ENCODE measurements at places on chromosomes 16 and 17.

DNA sequence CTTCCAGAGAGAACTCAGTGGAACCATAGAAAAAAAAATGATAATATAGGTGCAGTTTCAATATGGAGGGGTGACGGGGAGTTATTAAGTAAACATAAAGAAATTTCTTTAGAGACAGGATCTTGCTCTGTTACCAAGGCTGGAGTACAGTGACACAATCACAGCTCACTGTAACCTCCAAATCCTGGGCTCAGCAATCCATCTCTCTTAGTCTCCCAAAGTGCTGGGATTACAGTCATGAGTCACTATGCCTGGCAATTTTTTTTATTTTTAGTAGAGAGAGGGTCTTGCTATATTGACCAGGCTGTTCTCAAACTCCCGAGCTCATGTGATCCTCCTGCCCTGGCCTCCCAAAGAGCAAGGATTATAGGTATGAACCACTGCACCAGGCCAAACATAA lies 48.8 kb downstream of the NLRC5 start:
- H3K4me1 ChIP-seq: peaks cover 86% of the 10 kb centered on the region
- peak overlapping the region; percentile 99 for H3K27ac ChIP-seq
- H3K36me3 ChIP-seq: no peaks in the 10 kb centered on the region
- DNase-seq: no peak
- no peaks in the 10 kb centered on the region for H3K27me3 ChIP-seq

- H3K4me1 ChIP-seq: no peaks in the 10 kb centered on the region
- no peak overlapping the region for H3K4me3 ChIP-seq
- no peaks in the 10 kb centered on the region for H3K36me3 ChIP-seq
- no peak overlapping the region for H3K27ac ChIP-seq
- DNase-seq: no peak
Observed at GRCh38 chr17:79620207-79621038, 9.6 kb upstream of the RBFOX3 start.

DNA sequence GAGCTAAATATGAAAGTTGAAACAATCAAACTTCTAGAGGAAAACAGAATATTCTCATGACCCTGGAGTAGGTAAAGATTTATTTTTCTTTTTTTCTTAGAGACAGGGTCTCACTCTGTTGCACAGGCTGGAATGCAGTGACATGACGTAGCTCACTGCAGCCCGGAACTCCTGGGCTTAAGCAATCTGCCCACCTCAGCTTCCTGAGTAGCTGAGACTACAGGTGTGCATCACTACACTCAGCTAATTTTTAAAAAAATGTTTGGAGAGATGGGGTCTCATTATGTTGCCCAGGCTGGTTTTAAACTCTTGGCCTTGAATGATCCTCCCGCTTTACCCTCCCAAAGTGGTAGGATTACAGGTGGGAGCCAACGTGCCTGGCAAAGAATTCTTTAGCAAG lies 15.5 kb downstream of the IKZF3 start:
- H3K4me3 ChIP-seq: no peak overlapping the region
- H3K27me3 ChIP-seq: no peaks in the 10 kb centered on the region
- H3K27ac ChIP-seq: peak overlapping the region; percentile 51

DNA sequence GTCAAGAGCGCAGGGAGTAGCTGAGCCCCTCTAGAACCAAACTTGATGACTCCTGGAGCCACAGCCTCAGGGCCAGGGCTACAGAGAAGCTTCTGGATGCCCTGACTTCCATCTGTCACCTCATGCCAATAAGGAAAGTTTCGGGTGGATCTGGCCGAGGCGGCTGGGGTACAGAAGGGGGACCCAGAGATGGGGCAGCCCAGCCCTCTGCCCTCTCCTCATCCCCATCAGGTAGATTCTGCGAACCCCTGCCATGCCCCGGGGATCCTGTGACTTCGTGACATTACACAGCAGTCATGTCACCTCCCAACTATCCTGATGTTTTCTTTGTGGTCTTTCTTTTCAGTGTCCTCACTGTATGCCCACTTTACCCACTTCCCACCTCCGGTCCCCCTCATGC lies 114.4 kb downstream of the CCDC182 start:
- H3K36me3 ChIP-seq: peaks cover 50% of the 10 kb centered on the region
- peaks cover 61% of the 10 kb centered on the region for H3K4me1 ChIP-seq
- peak overlapping the region; percentile 97 for H3K27ac ChIP-seq
- no peak for DNase-seq
- no peak overlapping the region for H3K4me3 ChIP-seq

- H3K36me3 ChIP-seq: no peaks in the 10 kb centered on the region
- no peaks in the 10 kb centered on the region for H3K4me1 ChIP-seq
- H3K27me3 ChIP-seq: no peaks in the 10 kb centered on the region
- no peak overlapping the region for H3K4me3 ChIP-seq
Observed at GRCh38 chr17:34639706-34640425, 60.5 kb downstream of the TMEM132E start.

DNA sequence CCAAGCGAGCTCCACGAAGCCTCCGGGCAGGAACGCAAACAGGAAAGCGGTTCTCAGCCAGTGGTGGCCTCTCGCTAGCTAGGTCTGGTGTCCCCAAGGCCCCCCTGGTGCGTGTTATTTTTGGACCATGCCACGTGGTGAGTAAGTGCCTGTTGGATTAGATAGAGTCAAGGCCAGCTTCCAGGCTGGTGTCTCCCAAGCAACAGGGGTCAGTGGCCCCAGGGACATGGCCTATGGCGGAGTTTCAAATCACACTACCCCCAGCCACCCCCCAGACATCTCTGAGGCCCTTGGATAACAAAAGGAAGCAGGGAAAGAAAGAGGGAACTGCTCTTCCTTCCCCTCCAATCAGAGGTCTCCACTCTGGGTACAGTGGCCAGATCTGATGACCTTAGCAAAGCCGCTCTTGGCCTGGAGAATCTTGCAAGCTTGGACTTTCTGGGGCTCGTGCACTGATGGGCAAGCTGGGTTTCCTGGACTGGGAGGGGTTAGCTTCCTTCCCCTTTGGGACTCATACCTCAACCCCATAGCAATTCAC lies 58.2 kb downstream of the MAF start:
- no peak for DNase-seq
- no peaks in the 10 kb centered on the region for H3K27me3 ChIP-seq
- no peaks in the 10 kb centered on the region for H3K4me1 ChIP-seq
- no peak overlapping the region for H3K27ac ChIP-seq
- no peak overlapping the region for H3K4me3 ChIP-seq
- H3K36me3 ChIP-seq: no peaks in the 10 kb centered on the region

DNA sequence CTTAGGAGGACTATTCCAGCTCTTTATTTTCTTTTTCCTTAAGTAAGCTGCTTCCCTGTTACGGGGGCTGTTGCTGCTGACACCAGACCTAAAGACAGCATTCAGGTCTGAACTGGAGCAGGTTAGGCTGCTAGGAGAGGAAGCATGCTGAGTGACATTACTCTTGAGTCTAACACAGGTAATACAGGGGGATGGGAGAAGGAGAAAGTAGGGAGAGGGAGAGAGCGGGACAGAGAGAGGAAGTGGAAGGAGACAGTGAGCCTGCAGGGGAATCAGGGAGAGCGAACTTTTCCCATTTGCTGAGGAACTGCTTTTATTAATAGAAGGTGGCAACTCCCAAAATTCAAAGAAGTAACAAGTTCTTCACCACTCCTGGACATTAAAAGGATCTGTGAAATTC lies 130.9 kb downstream of the PARN start:
- 0 out of 2 replicates have a peak overlapping the region, but pooled peaks have one; percentile 20 for H3K27ac ChIP-seq
- no peak for DNase-seq

- H3K4me3 ChIP-seq: no peak overlapping the region
- no peak overlapping the region for H3K27ac ChIP-seq
- H3K27me3 ChIP-seq: no peaks in the 10 kb centered on the region
- no peak for DNase-seq
- H3K36me3 ChIP-seq: no peaks in the 10 kb centered on the region
- no peaks in the 10 kb centered on the region for H3K4me1 ChIP-seq
Observed at GRCh38 chr16:54286090-54286365, 559 bp downstream of the IRX3 start.

- no peaks in the 10 kb centered on the region for H3K36me3 ChIP-seq
- no peak overlapping the region for H3K27ac ChIP-seq
- H3K4me3 ChIP-seq: no peak overlapping the region
Observed at GRCh38 chr17:29113334-29113733, 66.9 kb downstream of the MYO18A start.

DNA sequence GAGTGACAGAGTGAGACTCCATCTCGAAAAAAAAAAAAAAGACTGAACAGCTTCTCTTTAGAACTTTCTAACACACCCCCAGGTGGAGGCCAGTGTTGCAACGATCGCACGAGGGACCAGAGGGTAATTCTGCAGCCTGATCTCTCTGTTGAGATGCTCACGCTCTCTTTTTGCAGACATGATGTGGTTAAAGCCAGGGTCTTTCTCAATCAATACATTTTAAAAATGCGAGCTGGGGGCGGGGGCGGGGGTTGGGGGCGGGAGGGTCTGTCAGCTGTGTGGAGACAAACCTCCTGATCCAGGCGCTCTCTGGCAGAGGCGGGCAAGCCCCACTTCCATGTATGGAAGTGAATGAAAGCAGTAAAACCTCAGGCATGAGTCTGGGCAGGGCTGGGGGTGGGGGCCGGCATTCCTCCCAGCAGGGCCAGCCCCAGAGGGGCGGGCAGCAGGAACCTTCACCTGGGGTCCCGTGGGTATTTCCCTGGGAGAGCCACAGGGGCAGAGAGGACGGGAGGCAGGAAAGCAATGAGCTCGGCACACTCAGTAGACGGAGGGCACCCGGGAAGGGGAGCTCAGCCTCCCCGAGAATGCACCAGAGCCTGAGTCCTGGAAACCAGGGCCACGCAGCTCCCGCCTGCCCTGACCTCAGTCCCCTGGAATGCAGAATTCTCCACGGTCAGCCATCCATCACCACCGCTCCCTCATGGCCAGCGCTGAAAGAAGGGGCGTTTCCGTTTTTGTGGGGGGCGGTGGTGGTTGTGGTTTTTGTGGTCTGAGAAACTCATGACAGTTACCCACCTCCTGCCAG lies 28.0 kb downstream of the NXN start:
- no peak overlapping the region for H3K27ac ChIP-seq
- H3K4me1 ChIP-seq: no peaks in the 10 kb centered on the region
- no peak for DNase-seq
- no peaks in the 10 kb centered on the region for H3K27me3 ChIP-seq
- H3K36me3 ChIP-seq: no peaks in the 10 kb centered on the region
- H3K4me3 ChIP-seq: no peak overlapping the region

- DNase-seq: no peak
- no peak overlapping the region for H3K27ac ChIP-seq
- no peaks in the 10 kb centered on the region for H3K36me3 ChIP-seq
- H3K27me3 ChIP-seq: no peaks in the 10 kb centered on the region
- no peak overlapping the region for H3K4me3 ChIP-seq
- no peaks in the 10 kb centered on the region for H3K4me1 ChIP-seq
Observed at GRCh38 chr16:66667944-66668343, 28.6 kb downstream of the CMTM4 start.

DNA sequence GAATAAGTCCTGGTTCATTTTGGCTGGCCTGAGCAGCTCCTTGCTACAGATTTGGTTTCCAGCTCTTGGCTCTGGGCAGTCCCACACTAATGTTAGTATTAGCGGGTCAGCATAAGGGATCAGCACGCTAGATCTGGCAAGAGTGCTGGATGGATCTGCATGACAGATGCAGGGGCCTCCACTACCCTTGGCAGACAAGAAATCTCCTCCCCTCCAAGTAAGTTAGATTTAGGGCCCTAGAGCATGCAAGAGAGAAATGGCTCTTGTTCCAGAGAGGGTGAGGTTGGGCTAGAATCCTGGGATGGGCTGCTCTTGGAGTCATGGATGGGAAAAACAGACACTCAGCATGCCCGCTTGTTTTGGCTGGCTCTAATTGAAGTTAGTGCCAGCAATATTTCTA lies 414.3 kb downstream of the RBFOX1 start:
- no peak overlapping the region for H3K27ac ChIP-seq
- no peaks in the 10 kb centered on the region for H3K36me3 ChIP-seq
- no peaks in the 10 kb centered on the region for H3K27me3 ChIP-seq
- DNase-seq: no peak
- H3K4me1 ChIP-seq: no peaks in the 10 kb centered on the region

- peaks cover 38% of the 10 kb centered on the region for H3K36me3 ChIP-seq
- peak overlapping the region; percentile 94 for H3K4me3 ChIP-seq
- H3K4me1 ChIP-seq: peaks cover 26% of the 10 kb centered on the region
- no peak for DNase-seq
- H3K27ac ChIP-seq: peak overlapping the region; percentile 67
Observed at GRCh38 chr16:69340095-69340644, 598 bp downstream of the NIP7 start.

DNA sequence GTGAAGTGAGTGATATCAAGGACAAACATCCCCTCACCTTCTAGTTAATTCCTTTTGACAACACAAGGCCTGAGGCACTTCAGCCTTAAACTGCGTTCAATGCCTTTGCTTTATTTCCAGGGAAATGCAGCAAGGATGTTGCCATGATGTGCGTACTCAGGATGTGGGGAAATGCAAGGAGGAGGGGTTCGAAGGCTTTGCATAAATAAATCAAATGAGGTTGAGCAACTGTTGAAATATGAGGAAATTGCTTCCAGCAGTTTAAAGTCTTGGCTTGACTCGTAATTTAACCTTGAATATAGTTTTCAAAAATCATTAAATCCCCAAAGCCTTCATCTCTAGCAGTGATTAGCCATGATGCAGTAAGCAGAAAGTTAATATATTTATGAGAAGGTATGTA lies 81.8 kb upstream of the CCL2 start:
- no peaks in the 10 kb centered on the region for H3K36me3 ChIP-seq
- H3K4me1 ChIP-seq: no peaks in the 10 kb centered on the region
- H3K27ac ChIP-seq: no peak overlapping the region
- no peaks in the 10 kb centered on the region for H3K27me3 ChIP-seq
- no peak overlapping the region for H3K4me3 ChIP-seq

DNA sequence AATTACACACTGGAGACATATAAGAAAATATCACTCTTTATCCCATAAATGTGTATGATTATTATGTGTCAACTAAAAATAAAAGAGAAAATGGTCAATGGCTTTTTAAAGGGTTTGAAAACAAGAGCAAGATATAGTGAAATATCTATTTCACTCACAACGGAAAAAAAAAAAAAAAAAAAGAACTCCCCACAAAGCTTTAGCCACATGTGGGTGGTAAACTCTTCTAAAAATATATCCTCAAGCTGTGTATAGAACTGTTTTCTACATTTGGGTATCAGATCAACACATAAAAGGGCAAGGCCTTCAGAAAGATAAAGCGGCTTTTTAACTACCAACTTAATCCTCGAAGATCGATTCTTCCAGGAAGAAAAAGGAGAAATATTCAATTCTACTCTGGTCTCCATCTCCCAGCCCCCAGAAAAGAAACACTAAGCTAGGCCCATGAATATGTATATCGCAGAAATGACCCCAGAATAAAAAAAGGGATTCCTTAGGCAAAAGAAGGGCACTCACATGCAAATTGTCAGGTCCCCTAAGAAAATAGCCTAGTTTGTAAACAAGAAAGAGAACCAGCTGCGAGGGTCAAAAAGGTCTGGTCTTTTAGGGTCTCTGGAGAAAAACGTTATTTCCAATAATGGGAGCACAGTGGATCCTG lies 4.4 kb downstream of the LITAF start:
- peaks cover 33% of the 10 kb centered on the region for H3K4me1 ChIP-seq
- no peak overlapping the region for H3K4me3 ChIP-seq
- DNase-seq: no peak
- no peaks in the 10 kb centered on the region for H3K27me3 ChIP-seq
- H3K27ac ChIP-seq: no peak overlapping the region
- no peaks in the 10 kb centered on the region for H3K36me3 ChIP-seq

All from Karpas-422 (cell line).